NCI-H2081 (cell line): ENCODE measurements at places on chromosomes 12 and 14.

- no peak for DNase-seq
Measured at GRCh38 chr14:83994020-83994419, 1535.9 kb upstream of the FLRT2 start.

DNA sequence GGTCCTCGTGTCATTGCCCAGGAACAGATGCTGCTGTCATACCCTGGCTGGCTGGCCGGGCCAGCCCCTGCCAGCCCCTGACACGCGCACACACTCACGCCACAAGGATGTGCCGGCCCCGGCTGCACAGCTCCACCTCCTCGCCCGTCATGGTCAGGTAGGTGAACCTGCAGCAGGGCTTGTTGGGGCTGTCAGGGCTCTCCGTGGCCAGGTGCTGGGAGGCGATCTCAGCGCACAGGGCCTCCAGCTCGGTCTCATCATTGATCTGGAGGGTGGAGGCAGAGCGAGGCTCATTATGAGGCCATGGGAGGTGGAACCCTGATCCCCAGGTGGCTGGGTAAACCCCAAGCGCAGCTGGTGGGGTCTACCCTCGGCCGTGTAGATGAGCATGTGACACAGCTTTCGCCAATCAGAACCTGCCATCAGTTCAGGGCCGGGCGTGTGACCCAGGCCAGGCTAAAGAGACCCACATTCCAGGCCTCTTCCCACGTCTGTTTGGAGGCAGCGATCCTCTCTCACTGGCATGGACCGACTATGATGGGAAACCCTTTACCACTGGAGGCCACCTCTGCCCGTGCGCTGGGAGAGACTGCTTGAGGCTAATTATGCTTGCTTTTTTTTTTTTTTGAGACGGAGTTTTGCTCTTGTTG is 38.8 kb downstream of the TRAFD1 start:
- no peak for DNase-seq

GRCh38 chr14:63078569-63078968 is 33.3 kb upstream of the KCNH5 start:
- no peak for DNase-seq

- no peak for DNase-seq
Measured at GRCh38 chr12:104095289-104095688, 31.0 kb downstream of the HCFC2 start.

DNA sequence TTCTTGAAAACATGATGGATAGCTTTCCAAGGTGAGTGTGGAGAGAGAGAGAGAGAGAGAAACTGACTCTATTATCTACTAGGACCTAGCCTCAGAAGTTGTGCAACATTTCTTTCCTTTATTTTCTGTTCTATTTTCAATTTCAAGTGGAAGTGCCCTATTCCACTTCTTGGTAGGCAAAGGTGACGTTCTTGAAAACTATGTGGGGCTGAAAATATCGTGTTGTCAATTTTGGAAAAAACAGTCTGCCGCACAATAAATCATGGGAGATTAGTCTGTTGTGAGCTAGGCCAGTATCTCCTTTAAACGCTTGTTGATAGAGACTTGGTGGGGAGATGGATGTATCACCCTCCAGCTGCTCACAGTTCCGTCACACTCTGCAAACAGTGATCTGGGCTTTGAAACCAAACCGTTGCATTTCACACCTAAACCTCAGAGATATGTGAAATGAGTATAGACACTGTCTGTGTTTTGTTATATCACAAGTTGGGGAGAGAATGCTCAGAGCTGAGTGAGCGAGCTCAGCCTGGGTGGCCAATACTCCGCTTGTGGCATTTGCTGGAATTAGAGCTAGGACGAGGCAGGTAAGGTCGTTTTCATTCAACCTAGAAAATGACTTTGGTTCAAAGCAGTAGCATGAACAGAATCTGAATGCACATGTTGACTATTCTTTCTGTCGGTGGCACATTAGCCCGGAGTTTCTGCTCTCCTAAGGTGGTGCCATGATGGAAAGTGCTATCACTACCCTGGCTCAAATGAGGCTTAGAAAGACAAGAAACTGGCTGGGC is 75.1 kb upstream of the ST8SIA1 start:
- DNase-seq = no peak

- DNase-seq = no peak
Measured at GRCh38 chr12:98275131-98275475, 240.3 kb upstream of the TMPO start.

DNA sequence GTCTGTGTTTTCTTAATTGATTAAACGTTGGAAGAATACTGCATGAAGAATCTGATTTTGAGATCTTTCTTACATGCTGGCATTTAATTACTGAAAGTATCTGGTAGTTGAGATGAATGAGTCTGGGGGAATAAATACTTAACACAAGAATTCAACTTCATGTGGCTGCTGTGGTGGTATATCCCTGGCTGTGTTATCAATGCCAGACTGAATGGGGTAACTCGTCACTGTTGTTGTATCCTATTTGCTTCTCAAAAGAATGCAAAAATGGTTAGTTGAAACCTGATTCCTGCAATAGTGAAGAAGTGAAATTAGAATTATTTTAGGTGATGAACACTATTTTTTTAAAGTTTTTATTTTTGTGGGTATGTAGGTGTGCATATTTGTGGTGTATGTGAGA is 72.5 kb downstream of the HMGA2 start:
- DNase-seq = no peak

DNA sequence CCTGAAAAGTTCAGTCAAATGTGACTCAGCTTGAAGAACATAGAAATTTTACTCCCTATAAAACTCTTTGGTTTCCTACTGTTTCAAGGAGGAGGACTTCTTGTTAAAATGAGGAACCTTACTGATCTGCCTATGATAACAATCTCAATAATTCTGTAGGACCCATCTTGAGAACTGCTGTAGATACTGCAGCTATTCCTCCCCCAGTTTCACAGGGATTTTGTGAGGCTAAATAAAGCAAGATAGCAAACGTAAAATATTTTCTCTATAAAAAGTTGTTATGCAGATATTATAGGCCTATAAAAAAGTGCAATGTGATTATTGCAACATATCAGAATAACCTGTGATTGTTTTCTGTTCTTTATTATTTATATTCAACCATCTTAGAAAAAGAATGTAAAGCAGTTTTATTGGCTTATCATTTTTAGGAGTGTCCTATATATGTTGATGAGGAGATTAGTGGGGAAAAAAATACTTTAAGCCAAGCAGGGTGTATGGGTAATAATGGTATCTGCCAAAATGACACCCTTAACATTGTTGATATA is 12.1 kb downstream of the CLEC14A start:
- no peak for DNase-seq

DNA sequence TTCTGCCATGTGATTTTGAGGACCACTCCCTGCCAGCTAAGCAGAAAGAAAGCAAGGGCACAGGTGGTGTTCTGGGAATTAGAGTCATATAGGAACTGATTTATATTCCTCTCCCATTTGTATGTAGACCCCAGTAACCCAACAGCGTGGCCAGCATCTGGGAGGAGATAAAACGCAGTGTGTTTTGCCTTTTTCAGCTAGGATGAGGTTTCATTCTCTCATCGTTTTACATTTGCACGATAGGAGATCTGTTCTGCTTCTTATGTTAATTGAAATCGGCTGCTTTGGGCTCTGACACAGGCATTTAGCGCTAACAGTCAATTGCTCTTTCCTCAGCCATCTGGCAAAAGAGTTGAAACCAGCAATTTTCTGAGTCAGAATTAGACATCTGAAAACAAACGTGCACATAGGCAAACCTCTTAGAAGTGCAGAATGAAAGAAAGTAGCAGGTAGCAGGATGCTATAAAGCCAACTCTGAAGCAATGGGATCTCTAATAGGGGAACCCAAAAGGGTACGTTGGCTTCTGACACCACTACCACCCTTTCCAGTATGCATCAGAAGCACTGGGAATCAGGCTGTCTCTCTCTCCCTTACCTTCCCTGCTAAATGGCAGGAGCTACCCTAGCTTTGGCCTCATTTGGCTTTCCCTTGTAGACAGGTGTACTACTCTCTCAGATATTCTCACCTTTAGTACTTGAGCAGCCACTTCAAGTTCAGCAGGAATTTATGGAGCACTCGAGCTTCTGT is 219.1 kb downstream of the PHLDA1 start:
- DNase-seq = peak; percentile 64

DNA sequence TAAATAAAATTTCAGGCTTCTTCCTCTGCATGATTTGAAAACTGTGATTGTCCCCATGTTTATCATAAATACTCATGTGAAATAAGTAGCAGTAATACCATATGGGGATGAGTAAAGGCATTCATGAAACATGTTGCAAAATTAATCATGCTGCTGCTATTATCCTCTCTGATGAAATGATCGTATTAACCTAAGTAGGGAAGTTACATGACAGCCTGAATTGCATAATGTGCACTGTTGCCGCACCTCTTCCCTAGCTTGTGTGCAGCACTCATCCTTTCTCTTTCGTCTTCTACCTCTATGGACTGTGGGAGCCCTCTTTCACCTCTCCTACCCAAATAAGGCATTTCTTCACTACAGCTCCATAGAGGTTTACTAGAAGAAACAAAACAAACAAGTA is 367.6 kb downstream of the SOX5 start:
- no peak for DNase-seq

- DNase-seq = no peak
Measured at GRCh38 chr12:78494911-78495310, 369.7 kb upstream of the SYT1 start.
